ENCODE measurements at places on chromosomes 16 and 17.

DNA sequence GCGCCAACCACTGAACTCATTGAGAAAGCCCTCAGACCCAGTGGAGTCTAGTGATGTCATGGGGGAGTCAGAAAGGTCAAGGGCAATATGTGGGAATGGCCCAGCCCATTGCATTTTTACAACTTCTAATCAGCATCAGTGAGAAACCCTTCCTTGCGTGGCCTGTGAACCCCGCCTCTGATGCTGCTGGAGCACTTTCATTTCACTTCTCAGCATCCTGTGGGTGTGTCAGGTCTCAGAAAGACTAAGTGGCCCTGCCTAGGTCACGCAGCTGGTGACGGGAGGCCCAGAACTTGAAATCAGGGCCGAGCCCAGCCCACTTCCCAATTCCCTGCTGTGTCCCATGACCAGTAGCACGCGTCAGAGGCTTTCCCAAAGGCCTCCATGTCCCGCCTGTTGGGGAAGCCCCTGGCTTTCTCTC, 6.1 kb downstream of the DNAI2 start:
- DNase-seq: no peak

DNA sequence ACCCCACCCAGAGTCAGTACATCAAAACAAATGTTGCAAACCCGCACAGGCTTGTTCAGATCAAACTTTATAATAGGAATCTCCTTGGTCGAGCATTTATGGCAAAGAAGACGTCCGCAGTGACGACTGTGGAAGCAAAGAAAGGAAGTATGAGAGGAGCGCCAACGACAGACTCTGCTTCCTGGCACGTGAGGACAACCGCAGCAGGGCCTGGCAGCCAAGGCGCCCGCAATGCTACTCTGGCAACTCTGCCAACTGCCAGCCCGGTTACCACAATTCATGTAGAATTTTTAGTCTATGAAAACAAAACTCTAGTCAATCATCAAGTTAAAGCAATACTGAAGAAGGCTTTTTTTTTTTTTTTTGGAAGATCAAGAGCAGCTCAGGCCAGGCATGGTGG, 24.8 kb downstream of the CYB5D2 start:
- DNase-seq: no peak

- no peak for DNase-seq
Measured at GRCh38 chr17:79835953-79836509, 3.2 kb downstream of the CBX4 start.

GRCh38 chr17:75979705-75980187, 706 bp downstream of the TEN1 start:
- no peak for DNase-seq

DNA sequence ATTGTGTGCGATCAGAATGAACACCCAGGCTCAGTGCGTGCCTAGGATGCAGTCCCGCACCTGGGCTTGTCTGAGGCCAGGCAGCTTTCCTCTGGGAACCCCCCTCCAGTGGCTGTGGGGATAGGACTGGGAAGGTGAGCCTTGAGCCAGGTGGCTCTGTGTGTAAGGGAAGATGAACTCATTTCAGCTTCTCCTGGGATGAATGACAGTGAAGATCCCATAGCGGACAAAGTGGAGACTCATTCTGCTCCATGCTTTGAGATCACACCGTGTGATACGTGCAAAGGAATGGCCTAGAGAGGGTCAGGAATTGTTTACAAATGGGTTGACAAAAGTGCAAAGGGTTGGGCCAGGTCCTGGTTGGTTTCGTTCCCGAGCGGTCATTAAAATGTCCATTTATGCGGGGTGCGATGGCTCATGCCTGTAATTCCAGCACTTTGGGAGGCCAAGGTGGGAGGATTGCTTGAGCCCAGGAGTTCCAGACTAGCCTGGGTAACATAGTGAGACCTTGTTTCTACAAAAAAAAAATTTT, 15.8 kb downstream of the GPRC5C start:
- DNase-seq: no peak

DNA sequence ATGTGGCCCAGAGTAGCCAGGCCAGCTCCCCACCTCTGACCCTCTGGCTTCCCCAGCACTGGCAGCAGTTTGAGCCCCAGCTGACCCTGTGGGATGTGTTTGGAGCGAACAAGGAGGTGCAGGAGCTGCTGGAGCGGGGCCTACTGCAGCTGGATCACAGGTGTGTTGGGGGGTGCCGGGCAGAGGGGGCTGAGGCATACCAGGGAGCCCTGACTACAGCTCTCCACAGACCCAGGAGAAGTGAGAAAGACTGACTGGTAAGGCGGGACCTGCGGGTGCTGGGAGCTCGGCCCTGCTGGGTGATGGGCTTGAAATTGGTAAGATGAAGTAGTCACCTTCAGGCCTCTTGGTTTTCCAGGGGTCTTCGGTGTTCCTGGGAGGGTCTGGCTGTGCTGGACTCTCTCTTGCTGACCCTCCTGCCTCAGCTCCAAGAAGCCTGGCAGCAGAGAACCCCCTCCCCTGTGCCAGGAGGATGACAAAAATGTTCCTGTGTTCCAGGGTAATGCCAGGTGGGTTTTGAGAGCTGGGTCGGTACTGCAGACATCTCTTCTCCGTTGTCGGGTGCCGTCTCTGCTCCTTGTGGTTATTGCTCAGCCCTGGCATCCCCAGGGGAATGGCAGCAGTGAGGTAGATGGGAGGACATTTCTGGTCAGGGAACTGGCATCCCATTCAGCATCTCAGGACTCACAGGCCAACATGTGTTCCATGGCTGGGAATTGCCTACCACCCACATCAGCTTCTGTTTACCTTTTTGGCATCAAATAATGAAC, 5.9 kb downstream of the RSAD1 start:
- DNase-seq: no peak

DNA sequence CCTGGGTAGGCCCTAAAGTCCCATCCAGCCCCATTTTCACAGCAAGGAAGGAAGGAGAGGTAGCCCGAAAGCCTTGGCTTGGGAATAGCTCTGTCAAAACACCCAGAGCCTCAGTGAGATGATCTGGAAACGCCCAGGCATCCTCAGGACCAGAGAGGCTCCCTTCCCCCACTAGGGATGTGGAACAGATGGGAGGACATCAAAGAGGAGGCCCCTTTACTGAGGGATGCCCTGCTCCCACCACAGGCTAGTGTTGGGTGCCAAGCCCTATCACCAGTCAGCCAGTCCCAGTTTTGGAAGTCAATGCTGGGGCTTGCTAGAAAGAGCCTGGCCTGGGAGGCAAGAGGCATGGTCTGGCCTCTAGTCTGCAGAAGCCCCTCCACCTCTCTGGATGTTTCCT, 4.7 kb downstream of the TPPP3 start:
- DNase-seq: no peak

DNA sequence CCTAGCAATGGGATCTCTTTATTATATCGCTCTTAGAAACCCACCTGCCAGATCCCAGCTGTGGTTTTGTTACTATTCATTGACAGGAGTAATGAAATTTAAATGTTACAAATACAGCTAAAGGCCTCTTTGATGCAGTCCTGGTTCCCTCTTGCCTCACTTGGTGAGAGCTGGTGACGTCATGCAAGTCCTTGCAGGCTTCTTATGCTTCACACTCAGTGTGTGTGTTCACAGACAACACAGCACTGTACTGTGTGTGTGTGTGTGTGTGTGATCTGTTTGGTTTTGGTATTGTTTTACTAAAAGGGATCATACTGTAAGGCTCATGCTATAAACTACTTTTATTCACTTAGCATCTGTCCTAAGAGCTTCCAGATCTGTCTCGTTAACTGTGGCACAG, 75.0 kb downstream of the USP22 start:
- DNase-seq: no peak

- no peak for DNase-seq
Measured at GRCh38 chr16:90035902-90036301, 16.6 kb upstream of the DBNDD1 start.

DNA sequence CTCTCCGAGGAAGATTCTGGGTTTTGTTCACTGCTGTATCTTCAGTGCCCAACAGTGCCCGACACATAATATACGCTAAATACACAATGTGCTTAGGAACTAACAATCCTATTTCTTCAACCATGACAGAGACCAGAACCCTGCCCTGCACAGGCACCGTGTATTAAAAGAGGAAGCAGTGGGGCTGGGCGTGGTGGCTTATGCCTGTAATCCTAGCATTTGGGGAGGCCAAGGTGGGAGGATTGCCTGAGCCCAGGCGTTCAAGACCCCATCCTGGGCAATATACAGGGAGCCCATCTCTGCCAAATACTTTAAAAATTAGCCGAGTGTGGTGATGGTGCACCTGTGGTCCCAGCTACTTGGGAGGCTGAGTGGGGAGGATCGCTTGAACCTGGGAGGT, 19.3 kb downstream of the ARL2BP start:
- DNase-seq: no peak

DNA sequence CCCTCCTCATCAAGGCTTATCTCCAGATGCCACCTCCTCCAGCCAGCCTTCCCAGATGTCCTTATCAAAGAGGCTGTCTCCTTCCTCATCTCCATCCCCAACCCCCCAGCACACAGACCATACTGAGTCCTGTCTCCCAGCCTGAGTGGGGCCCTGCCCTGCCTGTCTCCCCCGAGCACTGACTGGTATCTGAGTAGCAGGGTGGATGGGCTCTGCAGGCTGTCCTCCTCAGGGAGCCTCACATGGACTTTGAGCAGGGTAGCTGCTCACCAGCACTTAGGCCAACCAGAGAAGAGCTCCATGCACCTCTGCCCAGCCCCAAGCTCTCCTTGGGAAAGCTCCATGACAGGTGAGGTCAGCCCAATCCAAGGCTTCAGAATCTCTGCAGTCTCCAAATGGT, 20.0 kb upstream of the ITGA3 start:
- DNase-seq: no peak

DNA sequence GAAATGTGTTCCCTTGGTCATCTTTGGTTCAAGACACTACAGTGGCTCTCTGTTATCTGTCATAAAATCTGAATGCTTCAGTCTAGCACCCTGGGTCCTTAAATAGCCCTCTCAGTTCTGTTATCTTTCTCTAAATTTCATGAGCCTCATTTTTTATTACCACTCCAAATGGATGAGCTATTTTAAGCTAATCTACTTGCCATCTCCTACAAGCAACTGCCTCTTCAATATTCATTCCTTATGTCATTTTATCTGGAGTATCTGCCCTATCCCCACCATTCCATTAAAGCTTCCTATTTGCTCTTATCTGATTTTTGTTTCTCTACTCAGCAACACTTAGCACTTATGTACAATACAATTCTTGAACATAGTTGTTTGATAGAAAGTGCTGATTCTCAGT, 28.0 kb upstream of the EVI2A start:
- no peak for DNase-seq

- DNase-seq: peak; percentile 48
Measured at GRCh38 chr17:36703860-36704266, 102.5 kb downstream of the MRM1 start.

GRCh38 chr17:75636381-75637142, 3.3 kb downstream of the SMIM5 start:
- no peak for DNase-seq

DNA sequence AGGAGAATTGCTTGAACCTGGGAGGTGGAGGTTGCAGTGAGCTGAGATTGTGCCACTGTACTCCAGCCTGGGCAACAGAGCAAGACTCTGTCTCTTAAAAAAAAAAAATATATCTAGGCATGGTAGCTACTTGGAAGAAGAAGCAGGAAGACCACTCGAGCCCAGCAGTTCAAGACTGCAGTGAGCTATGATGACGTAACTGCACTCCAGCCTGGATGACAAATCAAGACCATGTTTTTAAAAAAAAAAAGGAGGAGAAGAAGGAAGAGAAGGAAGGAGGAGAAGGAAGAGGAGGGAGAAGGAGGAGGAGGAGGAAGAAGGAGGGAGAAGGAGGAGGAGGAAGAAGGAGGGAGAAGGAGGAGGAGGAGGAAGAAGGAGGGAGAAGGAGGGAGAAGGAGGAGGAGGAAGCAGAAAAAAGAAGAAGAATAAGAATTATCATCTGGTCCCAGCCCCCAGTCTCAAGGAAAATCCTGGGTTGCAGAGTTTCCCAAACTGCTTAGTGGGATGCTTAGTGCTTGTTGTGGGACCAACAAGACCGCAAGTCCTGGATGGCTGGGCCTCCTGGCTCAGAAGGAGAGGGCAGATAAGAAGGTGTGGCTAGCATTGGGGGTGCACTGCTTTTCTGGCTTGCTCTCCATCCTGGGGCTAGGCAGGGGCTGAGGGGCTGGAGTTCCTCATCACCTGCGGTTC, 3.7 kb upstream of the DRC7 start:
- no peak for DNase-seq

DNA sequence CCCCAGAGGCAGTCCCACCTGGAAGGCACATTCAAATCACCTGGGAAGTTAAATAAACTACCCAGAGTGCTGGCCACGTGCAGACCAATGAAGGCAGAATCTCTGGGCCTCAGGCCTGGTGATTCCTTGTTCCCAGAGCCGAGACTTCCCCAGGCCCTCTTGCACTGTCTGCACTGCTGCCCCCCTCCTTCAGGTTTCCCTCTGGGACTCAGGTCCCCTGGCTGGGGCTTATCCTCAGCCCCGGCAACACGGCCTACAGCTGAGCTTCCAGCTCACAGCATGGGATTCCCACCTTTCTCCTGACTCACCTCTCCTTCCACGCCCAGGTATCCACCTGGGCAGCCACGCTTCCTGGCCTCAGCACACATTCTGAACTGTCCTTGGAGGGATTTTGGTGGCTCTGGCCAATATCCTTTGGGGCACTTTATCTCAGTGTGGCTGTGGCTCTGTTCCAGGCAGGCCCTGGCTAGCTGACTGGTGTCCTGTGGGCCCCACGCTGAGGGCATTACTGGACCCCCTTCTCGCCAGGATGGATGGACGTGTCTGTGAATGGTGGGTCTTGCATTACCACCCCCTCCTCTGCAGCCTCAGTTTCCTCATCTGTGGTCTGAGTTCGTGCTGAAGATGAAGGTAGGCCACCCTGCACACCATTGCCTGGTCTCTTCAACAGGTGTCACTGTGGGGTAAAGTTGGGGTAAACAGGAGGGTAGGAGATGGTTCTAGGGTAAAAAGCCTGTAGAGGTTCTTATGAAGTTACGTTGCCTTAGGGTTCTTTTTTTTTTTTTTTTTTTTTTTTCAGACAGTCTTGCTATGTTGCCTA, 165.7 kb downstream of the IRF8 start:
- no peak for DNase-seq

DNA sequence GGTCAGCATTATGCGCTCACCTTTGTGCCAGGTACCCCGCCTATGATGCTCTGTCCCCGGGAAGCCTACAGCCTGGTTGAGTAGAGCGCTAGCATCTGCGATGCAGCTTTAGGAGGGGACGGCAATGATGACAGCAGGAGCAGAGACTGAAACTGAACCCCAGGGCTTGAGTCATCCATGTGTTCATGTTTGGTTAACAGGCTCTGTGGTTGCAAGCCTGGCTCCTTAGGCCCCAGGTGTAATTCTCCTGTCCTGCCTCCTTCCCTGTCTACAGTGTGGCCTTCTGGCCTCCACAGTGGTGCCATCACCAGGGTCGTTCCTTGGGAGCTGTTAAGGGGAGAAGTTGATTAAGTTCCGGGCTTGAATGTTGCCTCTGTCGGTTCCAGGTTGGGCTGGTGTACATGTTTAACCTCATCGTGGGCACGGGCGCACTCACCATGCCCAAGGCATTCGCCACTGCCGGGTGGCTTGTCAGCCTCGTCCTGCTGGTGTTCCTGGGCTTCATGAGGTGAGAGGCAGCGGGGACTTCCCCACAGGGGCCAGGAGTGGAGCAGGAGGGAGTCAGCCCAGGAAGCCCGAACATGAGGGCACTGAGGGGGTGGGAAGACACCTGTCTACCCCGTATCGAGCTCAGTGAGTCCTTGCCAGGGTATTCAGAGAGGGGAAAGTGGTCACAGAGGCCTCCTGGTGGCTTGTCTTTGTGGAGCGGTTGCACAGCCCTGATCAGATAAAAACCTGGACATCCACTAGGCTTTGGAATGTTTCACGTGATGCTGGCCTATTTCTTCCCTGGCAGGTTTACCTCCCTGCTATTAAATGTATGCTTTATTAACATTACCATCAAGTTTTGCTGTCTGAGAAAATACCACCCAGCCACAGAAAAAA, 9.2 kb upstream of the NAT9 start:
- DNase-seq: no peak

- DNase-seq: peak; percentile 12
Measured at GRCh38 chr17:38628441-38628840, 22.7 kb upstream of the SRCIN1 start.

Measured in spinal cord (tissue), 10 donors.